ENCODE measurements at places on chromosomes 3 and 15.

DNA sequence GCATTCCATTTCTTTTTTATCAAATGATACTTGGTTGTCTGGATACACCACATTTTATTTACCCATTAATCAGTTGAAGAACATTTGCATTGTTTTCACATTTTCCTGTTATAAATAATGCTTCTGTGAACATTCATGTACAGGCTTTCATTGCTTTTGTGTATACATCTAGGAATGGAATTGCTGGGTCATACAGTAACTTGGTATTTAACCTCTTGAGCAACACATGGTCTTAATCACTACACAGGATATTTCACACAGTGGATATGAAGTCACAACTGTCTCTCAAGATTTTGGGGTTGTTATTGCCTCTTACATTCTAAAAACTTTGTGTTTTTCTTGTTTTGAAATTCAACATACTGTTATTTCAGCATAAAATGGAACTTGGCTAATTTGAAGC, 48.2 kb downstream of the C3orf85 start:
- DNase-seq = peak; percentile 9

GRCh38 chr15:83709241-83709640, 55.3 kb downstream of the ADAMTSL3 start:
- DNase-seq = peak; percentile 33

GRCh38 chr3:142120707-142121106, 28.6 kb downstream of the TFDP2 start:
- DNase-seq = no peak

DNA sequence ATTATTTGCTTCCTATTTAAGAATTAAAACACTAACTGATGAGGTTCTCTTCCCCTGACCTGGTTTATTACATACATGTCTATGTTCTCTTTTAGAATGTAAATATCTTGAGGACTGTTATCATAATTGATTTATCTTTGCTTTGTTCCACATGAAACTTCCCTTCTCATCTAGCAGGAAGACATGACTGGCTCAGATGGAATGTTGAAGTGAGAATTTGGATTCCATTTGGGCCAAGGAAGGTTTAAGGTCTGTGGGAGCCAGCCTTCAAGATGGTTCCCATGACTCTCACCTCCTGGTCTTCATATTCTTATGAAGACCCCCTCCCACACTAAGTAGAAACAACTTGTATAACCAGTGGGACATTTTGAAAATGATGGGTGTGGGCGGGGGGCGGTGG, 222.2 kb upstream of the GADL1 start:
- peak; percentile 27 for DNase-seq

DNA sequence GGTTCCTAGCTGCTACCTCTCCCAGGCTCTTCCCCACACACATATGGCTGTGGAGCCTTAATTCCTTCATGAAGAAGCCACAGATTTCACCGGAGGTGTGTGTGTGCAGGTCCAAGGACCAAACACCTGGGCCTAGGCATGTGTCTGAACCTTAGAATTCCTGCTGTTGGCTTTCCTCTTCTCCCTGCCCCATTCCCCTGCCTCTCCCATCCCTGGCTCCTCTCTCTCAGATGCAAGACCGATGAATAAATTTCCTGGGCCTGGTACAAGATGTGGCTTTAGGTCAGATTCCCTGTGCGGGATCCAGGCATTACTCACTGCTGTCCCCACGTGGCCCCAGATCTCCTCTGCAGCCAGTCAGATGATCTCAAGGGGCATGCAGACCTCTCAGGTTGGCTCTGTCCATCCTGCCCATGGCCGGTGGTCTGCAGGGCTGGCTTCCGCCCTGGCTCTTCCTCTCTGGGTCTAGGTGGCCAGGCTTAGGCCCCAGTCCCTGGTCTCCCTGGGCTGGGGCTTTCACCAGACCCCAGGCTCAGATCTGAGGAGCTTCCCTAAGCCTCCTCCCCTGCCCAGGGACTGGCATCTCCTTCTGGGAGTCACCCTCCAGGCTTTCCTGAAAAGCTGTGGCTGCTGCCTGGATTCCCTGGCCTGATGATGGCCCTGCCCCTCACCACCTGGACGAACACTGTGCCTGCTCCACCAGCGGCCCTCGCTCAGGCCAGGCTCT, 20.5 kb downstream of the CCR9 start:
- DNase-seq = peak; percentile 37

DNA sequence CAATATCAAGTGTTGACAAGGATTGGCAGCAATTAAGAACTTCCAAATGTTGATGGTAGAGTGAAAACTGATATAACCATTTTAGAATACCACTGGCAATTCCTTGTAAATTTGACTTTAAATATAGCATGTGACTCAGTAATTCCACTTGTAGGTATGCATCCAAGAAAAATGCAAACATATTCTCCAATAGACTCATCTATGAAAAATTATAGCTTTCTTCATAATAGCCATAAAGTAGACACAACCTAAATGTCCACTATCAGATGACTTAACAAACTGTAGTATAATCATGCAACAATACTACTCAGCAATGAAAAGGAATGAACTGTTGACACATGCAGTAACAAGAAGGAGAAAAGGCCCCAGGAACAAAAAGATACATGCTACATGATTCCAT, 988.1 kb downstream of the FHIT start:
- peak; percentile 18 for DNase-seq

GRCh38 chr3:108433928-108434327, 76.5 kb downstream of the MYH15 start:
- DNase-seq = no peak

DNA sequence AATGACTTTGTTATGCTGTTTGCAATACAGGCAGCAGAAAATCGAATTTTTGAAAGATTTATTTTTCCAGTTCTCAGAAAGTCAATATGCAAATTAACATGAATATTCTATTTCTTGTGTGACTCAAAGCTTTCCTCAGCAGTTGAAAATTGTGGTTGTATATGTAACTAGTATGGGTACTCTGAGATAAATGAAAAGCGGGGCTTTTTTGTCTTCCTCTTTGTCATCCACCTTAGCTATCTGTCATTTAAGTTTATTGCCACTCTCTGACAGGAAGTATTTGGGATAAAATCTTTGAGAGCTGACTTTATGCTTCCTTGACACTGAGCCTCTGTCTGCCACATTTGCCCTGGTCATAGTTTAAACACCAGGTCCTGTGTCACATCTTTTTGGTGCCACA, 91.5 kb downstream of the ATG7 start:
- no peak for DNase-seq

DNA sequence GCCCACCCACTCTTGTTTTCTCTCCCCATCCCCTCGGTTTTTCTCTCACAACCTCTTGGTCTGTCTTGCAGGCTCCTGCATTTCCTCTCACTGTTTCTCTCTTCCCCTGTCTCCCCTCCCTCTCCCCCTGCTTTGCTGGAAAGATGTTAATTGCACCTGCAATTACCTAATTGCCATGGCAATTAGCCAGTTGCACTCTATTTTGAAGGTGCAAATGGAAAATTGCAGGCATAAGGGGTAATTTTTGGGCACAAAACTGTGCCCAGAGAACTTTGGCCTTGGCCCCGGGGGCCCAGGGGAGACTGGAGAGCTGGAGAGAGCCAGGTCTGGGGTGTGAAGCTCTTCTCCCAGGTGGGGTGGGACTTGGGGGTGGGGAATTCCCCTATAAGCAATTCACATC, 164.5 kb upstream of the TLE3 start:
- no peak for DNase-seq

DNA sequence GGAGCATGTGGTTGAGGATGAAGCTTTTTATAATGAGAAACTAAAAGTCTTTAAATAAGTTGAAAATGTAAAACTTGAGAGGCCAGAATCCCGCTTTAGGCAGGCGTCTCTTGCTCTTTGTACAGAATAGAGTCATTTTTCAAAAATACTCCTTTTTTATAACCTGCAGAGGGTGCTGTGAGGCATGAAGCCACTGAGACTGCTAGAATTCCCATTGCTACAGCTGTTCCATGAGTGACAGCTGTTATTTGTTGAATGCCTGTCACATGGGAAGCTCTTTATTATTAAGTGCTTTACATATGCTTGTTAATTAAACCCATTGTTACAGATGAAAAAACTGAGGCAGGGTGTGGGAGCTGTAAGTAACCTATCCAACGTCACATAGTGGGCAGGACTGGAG, 18.5 kb downstream of the MINAR1 start:
- DNase-seq = no peak

DNA sequence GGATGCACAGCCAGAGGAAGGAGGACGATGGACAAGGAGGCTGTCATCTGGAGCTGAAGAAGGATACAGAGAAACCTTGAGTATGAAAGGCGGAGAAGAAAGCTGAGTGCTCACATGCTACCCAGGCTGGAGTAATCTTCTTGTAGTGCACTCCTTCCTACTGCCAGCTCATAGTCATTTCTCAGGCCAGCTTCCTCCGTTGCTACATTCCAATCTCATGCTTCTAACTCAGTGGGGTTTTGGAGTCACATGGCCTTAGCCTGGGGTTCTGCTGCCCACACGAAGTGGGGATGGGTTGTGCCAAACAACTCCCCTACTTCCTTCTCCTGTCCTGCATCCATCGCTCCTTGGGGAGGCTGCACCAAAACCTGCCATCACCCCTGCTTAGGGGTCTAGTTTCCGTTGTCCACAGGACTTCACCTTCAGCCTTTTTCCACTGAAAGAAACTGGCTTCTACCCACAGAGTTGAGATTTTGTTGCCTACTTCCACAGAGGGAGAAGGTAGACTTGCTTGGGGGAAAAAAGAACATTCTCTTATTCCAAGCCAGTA, 239.9 kb downstream of the EPHB1 start:
- peak; percentile 9 for DNase-seq

- DNase-seq = no peak
Observed at GRCh38 chr3:133388696-133389395, 11.0 kb upstream of the BFSP2 start.

GRCh38 chr3:139629033-139629432, 48.7 kb downstream of the NMNAT3 start:
- peak; percentile 2 for DNase-seq

DNA sequence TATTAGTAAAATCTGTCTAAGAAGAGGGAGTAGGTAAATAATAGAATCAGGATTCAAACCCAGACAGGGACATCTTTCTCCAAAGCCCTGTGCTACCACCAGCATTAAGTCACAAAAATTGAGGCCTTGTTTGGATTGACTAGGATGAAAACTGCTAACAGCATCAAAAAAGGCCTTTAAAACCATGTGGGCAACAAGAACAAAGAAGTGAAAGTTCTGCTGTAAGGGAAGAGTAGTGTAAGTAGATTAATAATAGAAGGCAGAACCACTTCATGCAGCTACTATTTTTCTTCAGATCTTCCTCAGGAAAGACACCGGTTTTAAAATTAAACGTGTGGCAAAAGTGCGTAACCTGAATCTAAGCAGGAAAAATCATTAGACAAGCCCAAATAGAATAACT, 15.3 kb upstream of the KBTBD12 start:
- DNase-seq = no peak

DNA sequence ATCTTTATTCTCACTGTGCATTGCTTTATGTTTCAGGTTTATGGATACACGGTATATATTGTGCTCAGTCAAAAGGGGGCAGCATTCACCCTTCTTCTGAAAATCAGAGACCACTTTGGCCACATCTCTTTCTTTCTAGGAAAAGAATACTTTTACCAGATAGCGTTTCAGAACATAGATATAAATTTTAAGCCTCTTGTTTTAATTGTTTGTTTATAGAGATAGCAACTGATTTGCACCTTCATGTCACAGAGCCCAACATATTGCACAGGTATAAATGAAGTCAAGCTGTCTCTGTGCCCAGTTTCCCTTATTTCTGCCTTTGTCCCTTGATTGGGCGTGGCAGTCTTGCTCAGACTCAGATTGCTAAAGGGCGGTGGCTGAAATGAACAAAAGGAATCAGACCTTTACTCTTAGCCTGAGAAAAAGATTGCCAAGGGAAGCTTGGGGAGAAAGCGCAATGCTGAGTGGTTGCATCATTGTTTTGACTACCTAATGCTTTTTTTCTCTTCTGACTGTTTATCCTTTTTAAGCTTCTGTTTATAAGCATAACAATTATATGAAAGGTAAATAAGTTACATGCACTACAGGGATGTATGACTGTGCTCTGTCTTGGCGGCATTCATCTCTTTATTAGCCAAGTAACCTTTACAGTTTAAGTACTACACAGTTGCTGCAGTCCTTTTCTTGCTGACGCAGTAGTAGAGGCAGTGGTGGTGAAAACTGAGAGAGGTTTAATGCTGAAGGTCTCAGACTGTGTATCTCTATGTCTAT, 70.8 kb upstream of the ZBTB20 start:
- peak; percentile 67 for DNase-seq

- DNase-seq = no peak
Observed at GRCh38 chr3:176554791-176555654, 642.3 kb downstream of the TBL1XR1 start.

DNA sequence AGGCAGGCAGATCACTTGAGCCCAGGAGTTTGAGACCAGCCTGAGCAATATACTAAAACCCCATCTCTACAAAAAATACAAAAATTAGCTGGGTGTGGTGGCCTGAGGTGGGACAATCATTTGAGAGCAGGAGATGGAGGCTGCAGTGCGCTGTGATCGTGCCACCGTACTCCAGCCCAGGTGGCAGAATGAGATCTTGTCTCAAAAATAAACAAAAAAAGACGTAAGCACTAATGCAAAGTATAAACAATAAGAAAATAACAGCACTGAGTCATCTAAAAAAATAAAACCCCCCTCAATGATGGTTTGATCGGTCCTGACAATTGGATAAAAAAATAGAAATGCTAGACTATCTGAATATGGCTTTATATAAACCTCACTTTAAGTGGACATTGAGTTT, 3.6 kb downstream of the PPP1R2 start:
- DNase-seq = no peak

DNA sequence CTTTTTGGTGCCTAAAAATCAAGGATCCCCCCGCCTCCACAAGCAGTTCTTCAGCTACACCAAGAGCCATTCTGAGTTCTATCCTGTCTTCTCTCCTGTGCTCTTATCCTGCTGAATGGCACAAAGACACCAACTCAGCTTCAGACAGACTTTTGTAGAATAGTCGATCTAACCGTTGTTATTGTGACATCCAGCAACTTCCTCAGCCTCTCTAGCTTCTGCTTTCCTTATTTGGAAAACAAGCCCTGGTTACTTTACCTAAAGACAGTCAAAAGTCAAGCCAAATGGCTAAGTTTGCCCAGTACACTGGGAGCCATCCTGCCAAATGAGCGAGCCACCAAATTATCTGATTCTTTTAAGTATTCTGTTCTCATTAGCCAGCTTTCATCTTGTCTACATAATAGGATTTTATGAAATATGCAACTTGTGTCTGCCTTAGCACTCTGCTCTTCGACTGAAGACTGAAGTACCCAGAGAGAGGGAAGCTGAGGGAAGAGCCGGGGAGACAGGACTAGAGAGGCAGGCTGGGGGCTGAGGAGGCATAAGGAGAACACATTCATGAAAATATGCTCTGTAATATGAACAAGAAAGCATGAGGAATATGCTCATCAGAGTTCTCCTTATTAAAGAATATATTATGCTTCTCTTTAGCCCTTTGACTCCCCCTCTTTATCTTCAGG, 35.1 kb downstream of the LYZL4 start:
- no peak for DNase-seq

- DNase-seq = peak; percentile 83
Observed at GRCh38 chr3:115062412-115062956, 84.6 kb downstream of the ZBTB20 start.

- DNase-seq = peak; percentile 74
Observed at GRCh38 chr3:45670991-45671390, 18.2 kb upstream of the SACM1L start.

GRCh38 chr15:101378879-101379278, 83.8 kb upstream of the SNRPA1 start:
- DNase-seq = no peak
